ENCODE measurements at places on chromosomes 4 and X. TPM values are rescaled to one million over a fixed set of nuclear protein-coding genes. Genes with fewer than 3 reads are reported as not detected.

DNA sequence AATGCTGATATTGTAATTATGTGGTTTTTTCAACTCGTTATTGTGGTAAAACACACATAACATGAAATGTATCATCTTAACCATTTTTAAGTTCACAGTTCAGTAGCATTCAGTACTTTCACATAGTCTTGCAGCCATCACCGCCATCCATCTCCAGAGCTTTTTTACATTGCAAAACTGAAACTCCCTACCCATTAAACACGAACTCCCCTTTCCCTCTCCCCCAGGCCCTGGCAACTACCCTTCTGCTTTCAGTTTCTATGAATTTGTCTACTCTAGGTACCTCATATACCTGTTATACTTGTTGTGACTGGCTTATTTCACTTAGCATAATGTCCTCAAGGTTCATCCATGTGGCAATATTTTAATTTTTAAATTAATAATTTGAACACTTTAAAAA lies 380.6 kb downstream of the MAPK10 start:
- DNase-seq = no peak

- no peak for DNase-seq
These were observed 26.7 kb upstream of the PLAC1 start for GRCh38 chrX:134684956-134685355.

DNA sequence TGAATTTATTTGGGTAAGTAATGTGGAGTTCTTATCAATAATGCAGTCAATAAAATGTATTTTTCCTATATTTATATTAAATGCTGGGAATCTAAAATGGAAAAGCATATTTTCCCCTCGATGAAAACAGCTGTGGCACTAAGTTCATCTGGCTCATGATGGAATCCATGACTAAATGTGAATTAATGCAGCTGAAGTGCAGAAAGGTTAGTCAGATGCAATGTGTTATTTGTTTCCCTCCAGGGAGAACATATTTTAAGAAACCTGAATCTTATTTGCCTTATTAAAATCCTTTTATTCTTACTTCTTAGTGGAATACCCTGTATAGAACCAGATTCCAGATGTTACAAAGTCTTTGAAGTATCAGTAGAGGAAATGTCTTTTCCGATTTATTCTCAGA lies 247.9 kb downstream of the ARHGAP24 start:
- no peak for DNase-seq

- no peak for DNase-seq
These were observed 96.2 kb upstream of the SPRY1 start for GRCh38 chr4:123300222-123301039.

- no peak for DNase-seq
These were observed 391.4 kb upstream of the DIPK2B start for GRCh38 chrX:45592101-45592500.

GRCh38 chr4:174144106-174144505 lies 139.4 kb downstream of the FBXO8 start:
- no peak for DNase-seq

GRCh38 chr4:9903317-9903716 lies 118.0 kb downstream of the SLC2A9 start:
- DNase-seq = no peak

GRCh38 chr4:70120323-70120722 lies 33.7 kb upstream of the PRR27 start:
- DNase-seq = no peak

GRCh38 chrX:24355095-24355494 lies 5.3 kb upstream of the SUPT20HL1 start:
- DNase-seq = peak; percentile 15

GRCh38 chrX:129650183-129650689 lies 4.5 kb downstream of the APLN start:
- no peak for DNase-seq

- no peak for DNase-seq
These were observed 4.3 kb upstream of the ZCCHC4 start for GRCh38 chr4:25308306-25308705.

DNA sequence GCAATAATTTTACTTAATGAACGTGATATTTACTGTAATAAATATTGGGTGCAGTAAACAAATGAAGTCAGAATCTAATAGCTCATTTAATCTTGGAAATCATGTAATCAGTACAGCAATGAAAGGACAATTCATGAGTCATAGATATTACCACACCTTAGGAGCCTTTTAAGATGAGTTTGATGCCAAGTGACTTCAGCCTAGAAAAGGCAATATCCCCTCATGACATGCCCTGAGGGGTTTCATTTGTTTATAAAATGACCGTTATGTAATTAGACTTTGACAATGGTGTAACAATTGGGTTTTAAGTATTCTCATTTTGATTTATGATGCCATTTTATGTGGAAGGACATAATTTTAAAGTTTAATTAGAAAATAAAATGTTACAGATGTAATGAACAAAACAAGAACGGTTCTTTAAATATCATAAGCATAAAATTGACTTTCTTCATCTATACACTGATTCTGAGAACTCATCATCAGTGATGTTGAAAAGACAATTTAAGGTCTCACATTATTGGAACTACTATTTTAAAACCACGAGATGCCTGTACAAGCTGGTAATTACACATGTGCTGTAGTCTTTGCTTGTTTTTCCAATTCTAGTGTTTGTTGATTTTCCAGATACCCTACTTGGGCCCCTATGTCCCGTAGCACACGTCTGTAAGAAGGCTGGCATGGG lies 5.0 kb downstream of the FGF2 start:
- no peak for DNase-seq

GRCh38 chr4:147596981-147597380 lies 20.2 kb upstream of the TMEM184C start:
- DNase-seq = peak; percentile 80

GRCh38 chrX:65985922-65986588 lies 53.8 kb downstream of the VSIG4 start:
- DNase-seq = peak; percentile 70

Gene MUC7
- total RNA-seq = not detected

Gene IL9R
- not detected for total RNA-seq

Gene CXorf49B
- not detected for total RNA-seq

Gene DDX53
- not detected for total RNA-seq

Gene PLAC8
- total RNA-seq = 1.1 TPM

Gene NUDT6
- total RNA-seq = 7.4 TPM
